Fibroblast of skin of left quadriceps (primary cell): ENCODE measurements at places on chromosomes 3 and 15.
A peak's percentile ranks its signal among the peaks of the same experiment; 100 is the strongest.

DNA sequence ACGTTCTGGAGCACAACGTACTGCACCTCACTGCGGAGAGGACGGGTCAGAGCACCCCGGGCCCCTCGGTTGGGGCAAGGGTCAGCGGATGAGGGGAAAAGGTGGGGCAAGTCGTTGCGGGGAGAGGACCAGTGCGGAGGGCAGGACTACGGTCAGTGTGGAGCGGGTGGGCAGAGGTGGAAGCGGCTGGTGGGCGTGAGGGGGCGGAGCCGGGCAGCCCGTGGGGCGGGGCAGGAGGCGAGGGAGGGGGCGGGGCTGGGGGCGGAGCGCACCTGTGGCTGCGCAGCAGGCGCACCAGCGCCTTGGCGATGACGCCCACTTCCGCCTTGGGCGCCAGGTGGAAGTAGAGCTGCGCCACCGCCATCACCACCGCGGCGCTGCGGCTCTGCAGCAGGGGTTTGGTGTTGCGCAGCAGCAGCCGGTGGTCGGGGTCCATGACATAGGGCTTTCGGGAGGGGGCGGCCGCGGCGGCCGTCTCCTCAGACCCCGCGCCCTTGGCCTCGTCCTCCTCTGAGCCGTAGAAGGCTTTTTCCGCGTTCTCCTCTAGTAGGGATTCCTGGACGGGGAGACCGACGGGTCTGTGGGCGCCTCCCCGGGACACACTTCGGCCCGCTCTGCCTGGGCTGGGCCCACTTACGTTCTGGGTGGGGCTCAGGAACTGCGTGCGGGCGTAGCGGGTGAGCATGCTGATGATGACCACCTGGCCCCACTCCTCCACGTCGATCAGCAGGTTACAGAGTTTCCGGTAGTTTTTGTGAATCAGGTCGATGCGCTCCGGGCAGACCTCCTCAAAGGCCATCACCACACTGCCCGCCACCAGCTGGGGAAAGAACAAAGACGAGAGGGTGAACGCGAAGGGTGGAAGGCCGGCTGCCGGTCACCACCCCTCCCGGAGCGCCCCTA, 29.2 kb downstream of the AP3B2 start:
- DNase-seq, result no peak

- DNase-seq, result no peak
Observed at GRCh38 chr3:5735896-5736295, 548.4 kb downstream of the EDEM1 start.

DNA sequence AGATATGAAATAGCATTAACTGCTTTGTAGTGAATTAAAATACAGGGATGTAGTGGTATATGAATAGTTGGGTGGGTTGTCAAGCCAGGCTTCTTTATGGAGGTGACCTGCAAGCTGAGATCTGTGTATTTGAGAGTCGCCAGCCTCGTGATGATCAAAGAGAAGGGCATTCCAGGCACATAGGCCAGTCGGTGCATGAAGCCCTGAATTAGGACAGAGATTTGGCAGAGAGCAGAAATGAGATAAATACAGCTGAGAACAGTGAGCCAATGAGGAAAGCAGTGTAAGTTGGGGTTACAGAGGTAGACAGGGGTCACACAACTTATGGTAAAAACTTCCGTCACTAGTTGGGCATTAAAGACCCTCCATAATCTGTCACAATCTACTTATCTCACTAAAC, 641.9 kb downstream of the OTOL1 start:
- DNase-seq, result no peak

- DNase-seq, result no peak
Observed at GRCh38 chr3:154469585-154469984, 39.6 kb upstream of the GPR149 start.

GRCh38 chr3:157045238-157045850, 114.6 kb downstream of the CCNL1 start:
- no peak for DNase-seq

DNA sequence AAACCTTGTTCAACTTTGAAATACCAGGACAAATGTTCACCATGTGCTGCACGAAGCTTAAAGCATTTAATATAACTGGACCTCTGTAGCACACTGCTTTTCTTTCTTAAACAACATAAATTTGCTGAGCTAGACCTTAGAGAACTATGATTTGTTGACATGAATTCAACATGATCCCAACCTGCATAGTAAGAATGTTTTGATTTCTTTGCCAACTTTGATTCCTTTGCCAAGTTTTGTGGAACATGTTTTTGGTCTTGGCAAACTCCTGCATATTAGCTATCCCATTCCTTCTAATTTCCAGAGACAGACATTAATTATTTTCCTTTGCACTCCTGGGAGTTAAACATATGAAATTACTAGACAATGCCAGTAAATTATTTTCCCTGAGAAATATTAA, 197.2 kb upstream of the RBMS3 start:
- DNase-seq, result peak; percentile 36

GRCh38 chr3:56769116-56769707, 32.5 kb downstream of the ARHGEF3 start:
- no peak for DNase-seq

DNA sequence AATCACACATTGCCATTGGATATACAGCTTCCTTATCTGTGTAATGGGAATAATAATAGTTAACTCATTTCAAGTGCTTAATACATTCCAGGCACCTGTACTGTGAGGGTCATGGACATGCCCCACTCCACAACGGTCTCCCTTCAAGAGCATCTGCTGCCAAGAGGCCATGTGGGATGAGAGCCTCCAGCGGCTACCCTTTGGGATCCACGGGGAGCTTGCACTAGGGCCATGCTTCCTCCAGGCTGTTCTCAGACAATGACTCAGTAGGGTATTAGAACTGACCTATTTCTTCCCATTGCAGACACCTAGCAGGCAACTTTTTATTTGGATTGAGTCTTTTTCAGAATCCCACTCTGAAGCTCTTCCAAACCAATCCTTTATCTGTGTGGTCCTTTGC, 1078.9 kb downstream of the TUSC7 start:
- DNase-seq, result peak; percentile 5

- DNase-seq, result no peak
Observed at GRCh38 chr3:110618512-110619226, 452.9 kb upstream of the NECTIN3 start.

DNA sequence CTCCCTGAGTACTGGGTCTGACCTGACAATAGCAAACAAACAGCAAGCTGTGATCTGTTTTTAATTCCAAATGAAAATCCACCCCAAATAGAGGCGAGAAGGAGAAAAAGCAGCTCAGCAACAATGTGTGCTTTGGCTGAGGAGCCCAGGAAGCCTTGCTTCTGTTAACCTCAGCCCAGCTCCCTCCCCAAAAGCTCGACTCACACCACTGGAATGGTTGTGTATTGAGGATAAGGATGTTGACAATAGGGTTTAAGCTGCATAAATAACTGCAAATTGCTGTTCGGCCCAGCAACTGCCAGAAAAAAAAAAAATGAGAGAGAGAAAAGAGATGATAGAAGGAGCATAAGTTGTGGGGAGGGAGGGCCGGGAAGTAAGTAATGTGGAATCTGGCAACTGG, 104.0 kb upstream of the TBC1D5 start:
- DNase-seq, result no peak
